Stimulated activated CD4-positive, alpha-beta T cell treated with anti-CD3 and anti-CD28 coated beads, Interleukin-15, amount 100 ng/mL, for 1 hour (primary cell): ENCODE measurements at places on chromosomes 13 and 19.

- DNase-seq = no peak
These were observed 18.1 kb downstream of the DGKH start for GRCh38 chr13:42066542-42066941.

DNA sequence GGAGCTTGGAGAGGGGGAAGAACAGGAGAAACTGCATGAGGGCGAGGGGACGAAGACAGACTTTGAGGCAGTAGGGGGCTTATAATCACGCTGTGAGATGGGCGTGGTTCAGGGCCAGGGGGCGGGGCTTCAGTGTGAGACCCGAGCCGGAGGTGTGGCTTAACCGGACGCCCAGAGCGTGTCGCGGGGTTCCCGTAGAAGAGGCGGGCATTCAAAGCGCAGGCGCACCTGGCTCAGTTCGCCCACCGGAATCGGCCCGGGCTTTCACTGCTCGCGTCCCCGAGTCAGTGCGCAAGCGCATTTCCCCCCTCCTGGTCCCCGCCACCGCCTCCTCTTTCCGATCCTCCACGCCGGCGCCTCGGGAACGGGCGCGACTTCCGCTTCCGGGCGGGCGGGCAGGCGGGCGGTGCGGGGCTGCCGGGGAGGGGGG lies 225 bp upstream of the ZNF865 start:
- DNase-seq = peak; percentile 97

- no peak for DNase-seq
These were observed 336.0 kb downstream of the TBC1D4 start for GRCh38 chr13:75145927-75146326.

DNA sequence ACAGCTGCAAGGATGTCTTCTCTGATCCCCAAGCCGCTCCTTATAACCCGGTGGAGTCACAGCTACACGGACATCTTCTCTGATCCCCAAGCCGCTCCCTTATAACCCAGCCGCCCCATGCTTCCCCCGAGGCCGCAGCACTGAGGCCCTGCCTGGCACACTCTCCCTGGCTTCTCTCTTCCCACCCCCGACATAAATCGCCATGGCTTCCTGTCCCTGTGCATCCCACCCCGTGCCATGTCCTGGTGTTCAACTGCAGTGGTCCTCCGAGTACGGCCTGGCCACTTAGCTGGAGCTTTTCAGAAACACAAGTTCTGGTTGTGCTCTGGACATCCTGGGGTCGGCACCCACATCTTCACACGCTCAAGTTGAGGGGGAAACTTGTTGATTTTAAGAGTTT lies 60.4 kb downstream of the RASA3 start:
- DNase-seq = no peak

DNA sequence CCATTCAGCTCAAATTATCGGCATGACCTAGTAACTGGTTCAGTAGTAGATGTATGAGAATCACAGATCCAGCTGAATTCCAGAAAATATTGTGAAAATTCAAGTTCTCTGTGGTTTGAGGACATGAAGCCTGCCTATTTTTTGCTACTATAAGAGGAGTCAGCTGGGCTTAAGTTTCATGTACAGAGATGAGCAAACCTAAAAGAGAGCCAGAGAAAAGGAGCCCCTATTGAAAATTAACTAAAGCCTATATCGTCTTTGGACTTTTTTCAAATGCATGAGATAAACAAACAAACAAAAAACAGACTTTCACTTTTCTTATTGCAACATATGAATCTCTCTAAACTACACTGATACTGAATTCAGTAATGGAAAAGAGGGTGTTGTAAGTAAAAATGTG lies 106.8 kb upstream of the SPRY2 start:
- DNase-seq = no peak
